OCI-LY7 (cell line): ENCODE measurements at places on chromosomes 6 and 20.
A peak's percentile ranks its signal among the peaks of the same experiment; 100 is the strongest.

DNA sequence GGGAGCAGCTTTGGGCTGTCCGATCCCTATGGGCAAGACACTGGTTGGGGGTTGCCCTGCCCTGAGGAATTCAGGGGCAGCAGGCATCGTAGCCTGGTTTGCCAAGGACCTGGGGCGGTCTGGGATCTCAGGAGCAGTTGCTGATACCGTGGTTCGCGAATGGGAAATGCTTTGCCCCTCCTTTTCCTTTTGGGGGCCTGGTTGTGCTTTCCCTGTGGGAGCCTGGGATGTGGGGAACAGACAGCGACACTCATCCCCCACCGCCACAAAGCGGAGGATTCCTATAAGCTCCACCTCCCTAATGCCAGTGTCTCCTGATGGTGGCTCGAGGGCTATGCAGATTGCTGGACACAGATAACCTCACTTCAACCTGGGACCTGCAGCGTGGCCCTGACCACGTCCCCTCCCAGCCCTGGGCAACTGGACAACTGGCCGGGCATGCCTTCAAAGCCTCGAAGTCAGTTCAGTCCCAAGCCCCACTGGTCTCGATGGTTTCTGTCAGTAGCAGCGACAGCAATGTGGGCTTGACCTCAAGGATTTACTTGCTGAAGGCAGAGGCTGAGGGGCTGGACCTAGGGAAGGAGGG, 3.3 kb downstream of the CEBPB start:
- DNase-seq, result no peak

- DNase-seq, result no peak
Observed at GRCh38 chr20:32135983-32136515, 26.5 kb downstream of the TM9SF4 start.

GRCh38 chr6:142871910-142872331, 73.1 kb downstream of the HIVEP2 start:
- no peak for DNase-seq

DNA sequence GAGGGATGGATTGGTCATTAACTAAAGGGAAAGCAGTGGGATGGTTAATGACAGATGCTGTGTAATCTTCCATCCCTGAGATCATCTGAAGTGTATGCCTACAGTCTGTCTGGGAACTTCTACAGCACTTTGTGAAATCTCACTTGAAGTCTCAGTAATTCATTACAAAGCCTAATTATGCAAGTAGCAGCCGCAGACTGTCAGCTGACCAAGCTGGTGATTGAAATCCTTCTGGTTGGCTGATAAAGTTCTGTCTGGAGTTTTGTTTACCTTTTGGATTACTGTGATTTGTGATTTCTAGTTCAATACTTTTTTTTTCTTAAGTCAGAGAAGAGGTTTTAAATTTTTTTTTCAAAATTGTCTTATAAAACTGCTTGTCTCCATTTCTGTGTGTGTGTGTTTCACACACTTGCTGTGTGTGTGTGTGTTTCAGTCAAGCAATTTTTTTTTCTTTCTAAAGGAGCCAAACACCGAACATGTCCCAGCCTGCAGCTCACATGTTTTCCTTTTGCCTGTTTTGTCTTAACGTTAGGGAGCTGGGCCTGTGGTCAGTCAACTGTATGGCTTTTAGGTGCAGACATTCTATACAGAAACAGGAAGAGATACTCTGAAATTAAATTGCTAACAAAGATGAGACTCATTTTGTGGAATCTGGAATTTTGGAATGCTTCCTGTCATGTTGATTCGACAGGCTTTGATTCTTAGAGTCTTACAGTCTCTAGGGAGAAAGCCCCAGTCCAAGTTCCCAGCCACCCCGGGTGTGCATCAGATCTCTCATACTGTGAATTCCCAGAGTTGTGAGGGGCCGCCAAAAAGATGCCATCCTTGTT, 28.5 kb upstream of the ADGRF4 start:
- no peak for DNase-seq

DNA sequence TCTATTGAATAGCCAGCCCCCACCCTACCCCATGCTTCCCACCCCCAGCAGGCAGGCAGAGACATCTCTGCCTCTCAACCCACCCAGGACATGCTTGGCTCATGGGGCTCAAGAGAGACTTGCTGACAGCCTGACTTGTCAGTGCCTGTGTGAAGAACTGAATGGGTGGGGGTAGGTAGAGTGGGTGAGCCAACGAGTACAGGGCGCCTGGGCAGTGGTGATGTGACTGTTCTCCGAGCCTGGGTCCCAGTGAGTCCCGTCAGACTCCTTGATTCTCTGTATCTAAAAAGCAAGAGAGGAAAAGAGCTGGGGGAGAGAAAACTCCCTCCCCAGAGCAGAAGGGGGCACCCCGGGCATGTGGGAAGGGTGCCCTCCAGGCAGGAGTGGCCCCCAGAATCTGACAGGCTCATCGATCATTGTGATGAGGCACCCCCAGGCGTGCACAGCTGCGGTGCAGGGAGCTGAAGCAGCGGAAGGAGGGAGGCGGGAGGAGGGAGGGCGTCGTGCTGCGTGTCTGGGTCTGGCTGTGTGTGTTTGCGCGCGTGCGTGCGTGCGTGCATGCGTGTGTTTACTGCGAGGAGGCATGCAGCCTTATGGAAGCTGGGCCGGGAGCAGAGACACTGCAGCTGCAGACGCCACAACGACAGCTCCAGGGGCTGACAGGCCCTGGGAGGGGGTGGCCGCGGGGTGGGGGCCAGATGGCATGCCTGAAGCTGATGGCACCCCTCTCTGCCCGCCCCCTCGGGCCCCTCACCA, 40.2 kb downstream of the FOXP4 start:
- no peak for DNase-seq

DNA sequence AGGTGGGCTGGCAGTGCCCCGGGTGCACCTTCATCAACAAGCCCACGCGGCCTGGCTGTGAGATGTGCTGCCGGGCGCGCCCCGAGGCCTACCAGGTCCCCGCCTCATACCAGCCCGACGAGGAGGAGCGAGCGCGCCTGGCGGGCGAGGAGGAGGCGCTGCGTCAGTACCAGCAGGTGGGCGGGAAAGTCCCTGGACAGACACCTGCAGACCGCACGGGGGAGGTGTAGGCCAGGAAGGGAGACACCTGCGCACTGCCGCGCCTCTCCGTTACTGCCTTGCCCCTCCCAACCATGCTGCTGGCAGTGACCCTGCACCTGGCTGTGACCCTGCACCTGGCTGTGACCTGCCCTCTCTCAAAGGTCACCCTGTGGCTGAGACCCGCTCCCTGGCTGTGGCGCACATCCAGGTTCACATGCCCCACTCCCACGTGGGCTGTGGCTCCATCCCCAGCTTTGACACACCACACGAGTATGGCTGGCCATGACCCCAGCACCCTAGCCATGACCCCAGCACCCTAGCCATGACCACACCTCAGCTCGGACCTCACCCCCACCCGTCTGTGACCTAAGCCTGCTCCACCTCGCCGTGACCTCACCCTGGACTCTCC, 11.6 kb downstream of the RBCK1 start:
- peak; percentile 37 for DNase-seq

GRCh38 chr6:80527552-80528052, 421.1 kb downstream of the BCKDHB start:
- DNase-seq, result no peak

GRCh38 chr6:166751051-166751595, 124.1 kb upstream of the RPS6KA2 start:
- DNase-seq, result peak; percentile 37

- no peak for DNase-seq
Observed at GRCh38 chr6:21187485-21187884, 406.1 kb upstream of the SOX4 start.

GRCh38 chr6:75850026-75850833, 101.2 kb downstream of the MYO6 start:
- DNase-seq, result no peak

DNA sequence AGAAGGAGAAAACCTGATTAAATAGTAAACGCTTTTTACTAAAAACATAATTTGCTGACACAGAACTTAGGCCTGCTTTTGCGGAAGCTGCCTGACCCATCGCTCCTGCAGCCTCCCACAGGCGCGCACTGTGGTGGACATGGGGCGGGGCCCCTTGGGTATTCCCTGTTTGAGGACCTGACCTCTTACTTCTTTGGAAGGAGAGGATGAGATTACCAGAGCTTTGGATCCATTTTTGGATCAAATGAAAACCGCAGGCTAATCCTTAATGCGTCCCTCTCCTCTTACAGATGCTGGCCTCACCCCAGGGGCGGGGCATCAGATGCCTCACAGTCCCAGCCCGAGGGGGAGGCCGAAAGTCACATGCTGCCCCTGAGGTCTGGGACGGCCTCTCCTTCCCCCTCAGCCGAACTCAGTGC, 151.0 kb downstream of the SCML4 start:
- DNase-seq, result no peak

GRCh38 chr20:56285496-56285895, 37.0 kb downstream of the MC3R start:
- no peak for DNase-seq

GRCh38 chr6:44256775-44257024, 628 bp downstream of the SLC35B2 start:
- DNase-seq, result no peak

GRCh38 chr6:146938266-146938665, 266.0 kb upstream of the STXBP5 start:
- DNase-seq, result no peak

GRCh38 chr6:1390133-1390945, 963 bp downstream of the FOXF2 start:
- DNase-seq, result no peak

GRCh38 chr6:168129292-168130167, 50.5 kb upstream of the FRMD1 start:
- no peak for DNase-seq

GRCh38 chr6:74638412-74638811, 567.4 kb downstream of the COL12A1 start:
- no peak for DNase-seq

DNA sequence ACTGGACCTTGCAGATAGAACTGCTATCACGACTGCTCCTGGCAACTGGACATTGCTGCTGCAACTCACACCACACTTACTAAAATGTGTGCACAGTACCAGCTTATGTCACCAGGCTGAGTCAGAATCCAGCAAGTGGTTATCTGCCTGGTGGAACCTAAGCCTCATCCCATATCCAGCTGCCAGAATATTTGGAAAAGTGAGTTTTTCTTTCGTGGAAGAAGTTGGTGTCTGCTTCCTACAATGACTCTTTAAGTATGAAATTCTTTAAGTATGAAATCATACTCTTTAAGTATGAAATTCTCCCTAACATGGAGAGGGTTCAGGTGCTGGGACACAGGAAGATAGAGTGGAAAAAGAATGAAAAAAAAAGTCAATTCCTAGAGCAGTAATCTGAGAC, 16.4 kb upstream of the POLR1H start:
- no peak for DNase-seq

DNA sequence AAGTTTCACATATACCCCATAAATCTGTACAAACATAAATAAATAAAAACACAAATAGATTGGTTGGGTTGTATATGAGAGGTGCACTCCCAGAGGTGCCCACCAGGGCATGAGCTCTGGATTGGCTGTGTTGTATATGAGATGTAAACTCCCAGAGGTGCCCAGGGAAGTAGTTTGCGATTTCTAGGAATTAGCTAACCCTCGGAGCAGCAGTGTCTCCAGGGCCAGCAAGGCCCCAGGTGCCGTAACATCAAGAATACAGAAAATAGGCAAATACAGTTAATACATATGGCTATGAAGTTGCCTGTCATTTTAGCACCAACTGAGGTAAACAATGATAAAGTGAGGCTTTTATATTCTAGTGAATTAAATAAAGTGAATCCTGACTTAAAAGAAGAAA, 5.4 kb upstream of the GINM1 start:
- DNase-seq, result peak; percentile 46

GRCh38 chr20:59751075-59751711, 146.9 kb downstream of the PHACTR3 start:
- peak; percentile 20 for DNase-seq

DNA sequence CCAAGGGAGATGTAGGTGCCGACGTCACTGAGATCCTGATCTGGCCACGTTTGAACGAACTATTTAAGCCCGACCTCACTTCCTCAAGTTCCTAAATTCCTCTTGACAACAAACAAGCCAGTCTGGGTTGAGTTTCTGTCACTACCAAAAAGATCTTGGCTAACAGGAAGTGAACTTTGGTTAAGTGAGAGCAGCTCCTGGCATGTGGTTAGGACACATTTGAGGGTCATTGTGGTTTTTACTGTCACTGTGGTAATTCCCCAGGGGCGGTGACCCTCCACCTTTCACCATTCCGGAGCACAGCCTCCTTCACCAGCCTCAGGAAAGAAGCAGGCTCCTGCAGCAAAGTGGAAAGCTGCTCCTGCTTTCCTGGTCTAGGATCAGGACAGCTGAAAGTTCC, 43.1 kb upstream of the ZNF831 start:
- DNase-seq, result peak; percentile 55

- DNase-seq, result no peak
Observed at GRCh38 chr20:17017232-17017631, 209.6 kb upstream of the PCSK2 start.

GRCh38 chr6:31898383-31899011, 999 bp upstream of the EHMT2 start:
- DNase-seq, result peak; percentile 71

GRCh38 chr20:44176833-44177534, 10.0 kb downstream of the JPH2 start:
- no peak for DNase-seq

GRCh38 chr6:69105288-69105687, 470.2 kb downstream of the ADGRB3 start:
- no peak for DNase-seq

- no peak for DNase-seq
Observed at GRCh38 chr6:73542891-73543290, 22.1 kb upstream of the EEF1A1 start.

DNA sequence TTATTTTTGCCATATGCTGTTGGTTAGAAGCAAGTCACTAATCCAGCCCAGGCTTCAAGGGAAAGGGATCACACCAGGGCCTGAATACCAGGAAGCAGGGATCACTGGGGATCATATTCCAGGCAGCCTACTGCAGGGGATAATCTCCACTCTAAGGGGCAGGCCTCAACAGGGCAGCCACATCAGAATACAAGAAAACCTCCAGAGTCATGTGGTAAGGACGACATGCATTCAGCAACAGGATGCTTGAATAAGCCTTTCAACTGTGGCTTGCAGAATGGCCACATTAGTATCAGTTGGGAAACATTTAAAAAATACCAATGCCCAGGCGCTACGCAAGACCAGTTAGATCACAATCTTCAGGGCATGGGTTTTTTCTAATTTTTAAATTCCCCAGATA, 109.1 kb downstream of the LY86 start:
- no peak for DNase-seq

- no peak for DNase-seq
Observed at GRCh38 chr6:3389390-3390167, 67.3 kb downstream of the SLC22A23 start.

GRCh38 chr6:134172020-134172705, 119.7 kb upstream of the SLC2A12 start:
- no peak for DNase-seq

- DNase-seq, result no peak
Observed at GRCh38 chr6:131460614-131461000, 112.4 kb upstream of the ARG1 start.

DNA sequence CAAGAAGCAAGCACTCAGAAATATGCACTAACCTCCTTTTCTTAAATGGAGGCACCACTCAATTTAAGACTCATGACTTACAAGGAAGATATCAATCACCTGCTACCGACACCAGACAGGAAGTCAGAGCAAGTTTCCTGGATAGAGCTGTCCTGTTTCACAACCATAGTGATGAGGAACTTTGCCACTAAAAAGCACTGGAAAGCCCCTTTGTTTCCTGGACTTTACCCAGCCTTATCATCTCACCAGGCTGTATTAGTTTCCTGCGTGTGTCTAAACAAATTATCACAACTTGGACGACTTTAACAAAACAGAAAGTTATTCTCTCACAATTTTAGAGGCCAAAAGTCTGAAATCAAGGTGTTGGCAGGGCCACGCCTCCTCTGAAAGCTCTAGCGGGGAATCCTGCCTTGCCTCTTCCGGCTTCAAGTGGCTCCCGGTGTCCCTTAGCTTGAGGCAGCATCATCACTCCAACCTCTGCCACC, 253.8 kb upstream of the STXBP5 start:
- DNase-seq, result no peak
